ENCODE measurements at places on chromosomes 3 and 15.
A peak's percentile ranks its signal among the peaks of the same experiment; 100 is the strongest.

DNA sequence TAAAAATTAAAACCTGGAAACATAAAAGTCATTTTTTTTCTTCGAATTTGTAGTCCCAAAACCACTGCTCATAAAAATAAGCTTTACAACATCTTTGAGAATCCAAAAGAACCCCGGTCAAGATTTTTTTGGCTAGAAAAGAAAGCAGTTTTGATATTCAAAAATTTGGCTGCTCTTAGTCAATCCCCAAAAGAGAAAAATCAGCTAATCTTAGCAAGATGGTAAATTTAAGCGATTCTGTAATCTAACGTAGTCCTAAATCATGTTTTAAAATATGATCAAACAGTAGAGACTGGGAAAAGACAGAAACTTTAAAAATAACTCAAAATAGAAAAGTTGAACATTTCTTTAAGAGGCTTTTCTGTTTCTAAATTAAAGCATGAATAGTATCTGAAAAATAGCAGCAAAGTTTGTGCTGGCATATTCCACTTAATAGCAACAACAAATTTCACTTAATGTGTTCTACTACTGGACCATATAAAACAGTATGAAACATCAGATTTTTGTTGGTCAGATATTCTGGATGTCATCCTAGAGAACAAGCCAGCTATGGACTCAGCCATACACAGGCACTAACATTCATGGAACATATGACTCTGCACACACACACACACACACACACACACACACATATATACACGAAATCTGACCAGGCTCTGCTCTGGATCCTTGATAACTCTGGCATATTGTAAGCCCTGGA lies 19.1 kb upstream of the NR2F2 start:
- no peak for DNase-seq

DNA sequence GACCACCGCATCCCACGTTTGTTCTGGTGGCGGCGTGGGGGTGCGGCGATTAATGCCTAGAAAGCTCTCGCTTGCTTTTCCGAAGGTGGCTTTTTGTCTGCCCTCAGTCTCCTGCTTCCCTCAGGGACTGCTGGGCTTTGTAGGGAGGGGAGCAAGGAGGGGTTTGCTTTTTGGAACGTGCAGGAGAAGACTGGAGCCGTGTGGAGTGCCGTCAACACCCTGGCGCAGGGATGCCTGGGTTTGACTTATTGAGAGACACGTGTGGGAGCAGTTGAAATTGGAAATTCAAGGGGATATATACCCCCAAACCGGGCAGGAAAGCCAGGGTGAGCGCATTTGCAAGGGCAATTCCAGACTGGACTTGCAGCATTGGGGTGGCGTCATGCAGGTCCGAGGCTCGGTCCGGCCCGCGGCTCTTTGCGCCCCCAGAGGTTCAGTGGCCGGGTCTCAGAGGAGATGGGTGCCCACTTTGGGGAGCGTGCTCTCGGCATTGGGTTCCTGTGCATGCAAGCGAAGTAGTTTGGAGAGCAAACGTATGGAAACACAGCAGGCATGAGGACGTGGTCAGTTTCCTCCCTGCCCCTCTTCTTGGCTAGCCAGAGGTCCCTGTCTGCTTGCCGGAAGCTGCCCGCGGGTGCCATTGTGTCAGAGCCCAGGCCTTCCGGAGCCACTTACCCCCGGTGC lies 2.1 kb downstream of the EPHB1 start:
- no peak for DNase-seq

DNA sequence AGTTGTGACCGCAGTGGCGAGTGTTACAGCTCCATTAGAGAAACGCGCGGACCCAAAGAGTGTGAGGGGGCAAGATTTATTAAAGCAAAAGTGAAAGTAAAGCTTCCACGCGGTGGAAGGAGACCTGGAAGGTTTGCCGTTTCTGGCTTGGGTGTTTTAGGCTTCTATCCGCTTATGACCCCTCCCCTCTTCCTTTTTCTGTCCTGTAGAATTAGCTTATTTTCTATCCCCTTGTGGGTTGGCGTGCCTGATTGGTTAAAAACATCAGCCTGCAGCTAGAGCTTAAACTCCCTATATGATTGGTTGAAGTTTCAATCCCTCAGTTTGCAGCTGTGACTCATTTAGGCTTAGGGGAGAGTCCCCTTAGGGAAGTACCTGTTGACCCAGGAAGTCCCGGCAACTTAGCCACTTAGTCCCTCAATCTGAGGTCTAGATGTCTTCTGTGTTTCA lies 39.6 kb downstream of the C3orf38 start:
- DNase-seq, result peak; percentile 3

DNA sequence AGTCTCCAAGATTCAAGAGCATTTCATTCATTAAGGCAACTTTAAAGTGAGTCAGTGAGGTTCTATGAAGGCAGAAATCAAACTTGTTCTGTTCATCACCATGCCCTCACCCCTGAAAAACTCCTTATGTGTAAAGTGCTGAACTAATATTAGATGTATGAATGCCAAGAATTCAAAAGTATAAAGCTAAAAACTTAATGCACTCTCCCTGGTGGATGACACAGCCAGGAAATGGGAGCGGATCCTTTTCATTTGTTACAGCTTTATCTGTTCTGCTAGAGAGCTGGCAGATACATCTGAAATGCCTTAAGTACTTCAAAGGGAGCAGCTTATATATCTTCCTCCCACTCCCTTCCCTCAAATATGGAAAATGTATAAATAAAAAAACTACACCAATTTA lies 8.2 kb downstream of the TXNRD3 start:
- no peak for DNase-seq

Measured in Caco-2 (cell line).